WTC11 (cell line): ENCODE measurements at places on chromosomes 12 and 14. TPM values are rescaled to one million over a fixed set of nuclear protein-coding genes. Genes with fewer than 3 reads are reported as not detected.

Gene SDR39U1
- total RNA-seq = 55.0 to 59.2 TPM (median 56.7 TPM) in 3 replicates

Gene RIMKLB
- 106 to 109 TPM (median 107 TPM) in 3 replicates for total RNA-seq

DNA sequence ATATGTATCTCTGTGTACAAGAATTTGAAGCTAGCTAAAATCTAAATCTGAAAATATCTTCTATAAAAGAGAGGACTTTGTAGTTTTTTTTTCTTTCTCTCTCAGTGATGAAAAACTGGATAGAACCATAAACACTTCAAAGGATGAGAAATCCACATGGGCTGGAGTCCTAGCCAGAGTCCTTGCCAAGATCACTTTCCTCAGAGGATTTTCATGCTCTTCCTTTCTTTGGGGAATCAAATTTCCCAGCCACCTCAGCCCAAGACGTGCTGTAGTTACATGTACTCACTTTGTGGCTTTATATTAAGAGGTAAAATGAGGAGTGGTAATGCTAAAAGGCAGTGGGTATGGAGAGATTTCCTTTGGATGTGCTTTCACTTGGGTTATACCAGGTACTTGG lies 110.3 kb downstream of the SLC38A1 start:
- peaks cover 9% of the 10 kb centered on the region; the same call in 1 of the 2 replicates for H3K36me3 ChIP-seq
- DNase-seq = no peak
- H3K27ac ChIP-seq = no peak overlapping the region
- no peaks in the 10 kb centered on the region; the same call in 1 of the 2 replicates for H3K27me3 ChIP-seq

Gene GPD1
- total RNA-seq = 0.39 to 0.77 TPM (median 0.62 TPM) in 3 replicates

DNA sequence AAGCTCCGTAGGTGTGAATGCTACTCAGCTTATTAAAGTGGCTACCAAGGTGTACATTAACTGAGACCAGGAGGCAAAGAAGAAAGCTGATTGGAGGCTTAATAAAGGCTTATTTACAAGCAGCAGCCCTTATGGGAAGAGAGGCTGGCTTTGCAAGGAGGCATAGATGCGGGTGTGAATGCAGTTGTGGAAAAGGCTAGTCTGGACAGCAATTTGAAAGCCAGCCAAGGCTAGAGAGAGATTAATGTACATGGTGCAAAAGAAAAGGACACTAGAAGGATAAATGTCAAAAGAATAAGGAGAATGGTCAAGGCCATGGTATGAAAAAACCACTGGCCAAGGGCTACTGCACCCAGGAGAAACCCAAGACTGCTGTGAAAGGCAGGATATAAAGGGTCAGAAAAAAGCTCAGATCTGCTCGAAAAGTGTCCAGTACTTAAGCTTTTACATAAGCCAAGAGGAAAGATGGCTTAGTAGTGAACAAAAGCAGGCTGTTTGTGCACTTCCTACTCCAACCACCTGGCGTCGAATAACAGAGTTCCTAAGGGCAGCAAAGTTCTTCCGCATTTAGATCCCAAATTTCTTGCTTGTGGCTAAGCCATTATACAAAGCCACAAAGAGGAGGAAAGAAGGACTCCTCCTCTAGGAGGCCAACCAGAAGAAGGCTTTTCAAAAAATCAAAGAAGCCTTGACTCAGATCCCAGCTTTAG lies 24.0 kb downstream of the KLRK1 start:
- no peak for DNase-seq
- peaks cover 35% of the 10 kb centered on the region for H3K4me1 ChIP-seq
- no peaks in the 10 kb centered on the region for H3K27me3 ChIP-seq
- peaks cover 5% of the 10 kb centered on the region for H3K36me3 ChIP-seq
- H3K4me3 ChIP-seq = no peak overlapping the region

Gene SLCO1B1
- 0.25 to 0.52 TPM (median 0.37 TPM) in 3 replicates for total RNA-seq

- no peak for DNase-seq
- H3K27me3 ChIP-seq = no peaks in the 10 kb centered on the region
- no peak overlapping the region for H3K27ac ChIP-seq
Observed at GRCh38 chr14:59844186-59844812, 26.3 kb downstream of the RTN1 start.

- H3K36me3 ChIP-seq = no peaks in the 10 kb centered on the region
- peaks cover 86% of the 10 kb centered on the region for H3K4me1 ChIP-seq
- H3K27me3 ChIP-seq = no peaks in the 10 kb centered on the region
- no peak overlapping the region for H3K4me3 ChIP-seq
Observed at GRCh38 chr14:89205137-89205740, 211.8 kb downstream of the FOXN3 start.
